ENCODE measurements at places on chromosomes 1 and 21.

DNA sequence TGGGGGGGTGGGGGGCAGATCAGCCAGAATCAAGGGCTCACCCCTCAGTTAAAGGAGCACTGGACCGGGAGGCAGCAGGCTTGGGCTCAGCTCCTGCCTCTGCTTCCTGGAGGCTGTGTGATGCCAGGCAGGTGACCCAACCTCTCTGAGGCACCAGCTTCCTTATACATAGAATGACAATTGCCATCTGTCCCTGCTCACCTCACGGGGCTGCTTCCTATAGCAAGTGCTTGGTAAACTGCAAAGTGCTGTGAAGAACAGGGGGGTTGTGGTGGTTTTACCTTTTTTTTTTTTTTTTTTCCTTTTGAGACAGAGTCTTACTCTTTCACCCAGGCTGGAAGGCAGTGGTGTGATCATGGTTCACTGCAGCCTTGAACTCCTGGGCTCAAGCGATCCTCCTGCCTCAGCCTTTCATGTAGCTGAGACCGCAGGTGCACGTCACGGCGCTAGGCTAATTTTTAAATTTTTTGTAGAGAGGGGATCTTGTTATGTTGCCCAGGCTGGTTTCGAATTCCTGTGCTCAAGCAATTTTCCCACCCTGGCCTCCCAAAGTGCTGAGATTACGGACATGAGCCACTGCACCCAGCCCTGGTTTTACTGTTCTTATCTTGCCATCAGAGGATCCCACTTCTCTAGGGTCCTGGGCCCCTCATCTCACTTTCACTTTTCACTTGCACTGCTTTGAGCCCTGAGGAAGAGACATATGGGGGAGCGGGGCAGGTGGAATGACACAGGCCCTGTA, 11.6 kb downstream of the KCNQ4 start:
- DNase-seq: no peak

GRCh38 chr1:96236156-96236739, 485.3 kb upstream of the PTBP2 start:
- DNase-seq: peak; percentile 42

DNA sequence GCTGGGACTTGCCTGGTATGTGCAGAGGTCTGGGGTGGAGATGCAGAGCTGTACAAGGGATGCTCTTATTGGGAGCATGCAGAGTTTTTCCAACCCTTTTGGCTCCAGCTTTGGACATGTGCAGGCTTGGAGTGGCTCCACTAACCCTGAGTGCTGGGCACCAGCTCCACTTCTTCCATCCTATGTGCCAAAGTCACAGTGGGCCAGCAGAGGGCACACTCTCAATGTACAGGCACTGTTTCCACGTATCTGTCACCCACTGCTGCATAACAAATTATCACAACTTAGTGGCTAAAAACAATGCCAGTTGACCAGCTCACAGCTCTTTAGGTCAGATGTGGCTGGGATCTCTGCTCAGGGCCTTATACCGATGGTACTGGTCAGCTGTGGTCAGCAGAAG, 631.8 kb downstream of the AJAP1 start:
- DNase-seq: no peak

GRCh38 chr1:38003261-38004250, 1.8 kb downstream of the FHL3 start:
- no peak for DNase-seq

- peak; percentile 68 for DNase-seq
These were observed 64.3 kb upstream of the HOOK1 start for GRCh38 chr1:59750328-59751003.

DNA sequence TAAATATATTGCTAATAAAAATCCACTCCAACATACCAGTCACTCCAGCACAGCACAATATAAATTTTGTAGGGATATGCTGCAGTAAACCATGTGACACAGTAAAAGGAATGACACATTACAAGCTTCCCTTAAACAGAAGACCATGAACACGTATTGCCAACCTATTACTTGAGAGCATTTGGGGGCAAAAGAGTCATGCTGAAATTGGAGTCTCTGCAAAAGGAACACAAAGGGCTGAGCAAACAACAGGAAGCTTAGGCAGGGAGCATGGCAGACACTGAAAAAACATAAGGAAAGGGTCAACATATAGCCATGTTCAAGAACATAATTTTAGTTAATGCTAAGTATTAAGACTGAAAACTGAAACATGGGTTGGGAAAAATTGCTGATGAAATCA, 214.5 kb downstream of the SMYD3 start:
- DNase-seq: no peak

DNA sequence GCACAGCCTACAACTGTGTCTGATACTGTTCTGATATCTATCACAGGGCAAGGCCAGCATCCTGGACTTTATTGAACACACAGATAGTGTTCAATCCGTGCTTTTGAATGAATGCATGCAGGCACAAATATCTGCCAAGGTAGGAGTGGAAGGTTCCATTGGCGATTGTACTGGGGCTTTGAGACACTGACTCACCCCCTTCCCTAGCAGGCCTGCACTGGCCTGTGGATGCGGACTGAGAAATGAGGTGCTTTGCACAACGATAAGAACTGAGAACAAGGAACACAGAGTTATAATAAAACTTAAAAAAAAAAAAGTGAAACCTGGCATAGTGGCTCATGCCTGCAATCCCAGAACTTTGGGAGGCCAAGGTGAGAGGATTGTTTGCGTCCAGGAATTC, 62.4 kb upstream of the NGF start:
- no peak for DNase-seq

DNA sequence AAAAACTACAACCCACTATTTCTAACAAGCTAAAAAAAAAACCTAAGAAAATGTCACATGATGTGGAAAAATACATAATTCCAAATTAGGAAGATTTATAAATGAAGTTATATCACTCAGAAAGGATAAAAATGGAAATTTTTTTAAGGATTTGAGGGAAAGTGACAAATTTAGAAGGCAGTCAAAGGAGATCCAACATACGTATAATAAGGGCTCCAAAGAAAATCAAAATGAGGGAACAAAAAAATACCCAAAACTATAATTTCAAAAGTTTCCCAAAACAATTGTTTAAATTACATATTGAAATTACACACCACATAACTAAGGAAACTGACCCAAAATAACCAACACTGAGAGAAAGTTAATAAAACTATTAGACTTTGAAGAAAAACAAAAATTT, 381.1 kb upstream of the KAZN start:
- DNase-seq: no peak

- no peak for DNase-seq
These were observed 79.6 kb upstream of the AK4 start for GRCh38 chr1:65068202-65069010.

- DNase-seq: no peak
These were observed 34.2 kb downstream of the SYNJ1 start for GRCh38 chr21:32693581-32693980.

- DNase-seq: no peak
These were observed 6.4 kb downstream of the GABRD start for GRCh38 chr1:2025491-2025981.

DNA sequence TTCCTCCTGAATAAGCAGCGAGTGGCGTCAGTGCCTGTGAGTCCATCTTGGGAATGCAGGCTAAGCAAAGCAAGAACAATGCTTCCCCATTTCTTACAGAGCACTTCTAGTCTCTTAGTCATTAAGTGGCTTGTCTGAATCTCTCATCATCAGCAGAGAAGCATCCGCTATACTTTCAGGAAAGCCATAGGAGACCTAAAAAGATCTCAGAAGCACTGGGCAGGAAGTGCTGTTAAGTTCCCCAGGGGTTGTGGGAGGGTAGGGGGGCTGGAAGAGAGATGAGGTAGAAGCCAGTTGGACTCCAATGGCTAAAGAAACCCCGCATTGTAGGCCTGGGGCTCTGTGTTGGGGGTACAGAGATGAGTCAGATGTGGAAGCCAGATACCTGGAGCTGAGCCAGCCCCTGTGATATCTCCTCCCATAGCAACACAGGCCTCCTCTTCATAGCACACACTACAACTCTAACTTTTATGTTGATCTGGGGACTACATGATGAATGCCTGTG, 44.9 kb downstream of the SYT6 start:
- DNase-seq: no peak

DNA sequence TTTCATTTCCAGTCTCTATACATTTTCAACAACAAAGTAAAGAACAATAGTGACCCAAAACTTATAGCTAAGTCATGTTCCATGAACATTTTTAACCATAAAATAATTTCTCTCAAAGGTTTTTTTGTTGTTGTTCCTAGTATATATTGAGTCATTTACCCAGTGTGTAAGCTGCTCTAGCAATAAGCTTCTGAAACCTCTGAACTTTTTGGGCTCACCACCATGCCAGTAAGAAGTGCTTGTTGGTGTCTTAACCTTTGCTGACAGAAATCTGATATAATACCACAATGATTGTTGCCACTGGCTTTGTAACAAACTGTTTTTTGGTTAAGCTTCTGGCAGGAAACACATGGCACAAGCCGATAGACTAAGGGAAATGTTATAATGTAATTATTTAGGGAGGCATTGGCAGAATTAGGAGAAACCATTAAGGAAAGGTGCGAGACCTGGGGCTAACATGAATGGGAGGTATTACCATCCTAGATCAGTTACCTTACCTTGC, 52.6 kb upstream of the UBE2U start:
- no peak for DNase-seq

- no peak for DNase-seq
These were observed 3.7 kb downstream of the SLC45A3 start for GRCh38 chr1:205676597-205676996.

DNA sequence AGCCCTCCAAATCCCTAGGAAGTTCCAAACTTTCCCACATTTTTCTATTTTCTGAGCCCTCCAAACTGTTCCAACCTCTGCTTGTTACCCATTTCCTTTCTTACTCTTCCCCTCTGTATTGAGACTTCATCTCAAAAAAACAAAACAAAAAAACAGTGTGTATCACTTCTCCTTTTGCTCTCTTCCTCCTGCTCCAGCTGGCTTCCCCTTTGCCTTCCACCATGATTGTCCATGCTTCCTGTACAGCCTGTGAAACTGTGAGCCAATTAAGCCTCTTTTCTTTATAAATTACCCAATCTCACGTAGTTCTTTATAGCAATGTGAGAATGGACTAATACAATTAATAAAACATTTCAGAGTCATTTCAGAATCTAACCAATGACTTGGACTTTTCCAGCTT, 69.6 kb upstream of the KRTAP19-8 start:
- no peak for DNase-seq

DNA sequence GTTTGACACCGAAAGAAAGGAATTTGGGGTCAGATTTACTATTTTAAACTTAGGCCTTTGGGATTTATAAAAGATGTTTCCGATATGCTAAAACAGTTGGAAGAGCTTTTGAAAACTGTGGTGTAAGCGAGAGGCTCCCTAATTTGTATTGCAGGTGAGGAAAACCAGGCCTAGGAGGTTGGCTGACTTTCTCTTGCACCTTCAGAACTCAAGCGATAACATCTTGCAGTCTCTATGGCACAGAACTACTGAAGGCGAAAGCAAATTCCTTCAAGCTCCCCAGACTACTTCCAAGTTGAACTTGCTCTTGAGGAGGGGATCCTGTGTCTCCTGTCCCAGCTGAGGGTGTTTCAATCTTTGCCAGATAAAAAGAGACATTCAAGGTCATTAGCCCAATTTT, 685.7 kb downstream of the ADGRL2 start:
- DNase-seq: no peak

DNA sequence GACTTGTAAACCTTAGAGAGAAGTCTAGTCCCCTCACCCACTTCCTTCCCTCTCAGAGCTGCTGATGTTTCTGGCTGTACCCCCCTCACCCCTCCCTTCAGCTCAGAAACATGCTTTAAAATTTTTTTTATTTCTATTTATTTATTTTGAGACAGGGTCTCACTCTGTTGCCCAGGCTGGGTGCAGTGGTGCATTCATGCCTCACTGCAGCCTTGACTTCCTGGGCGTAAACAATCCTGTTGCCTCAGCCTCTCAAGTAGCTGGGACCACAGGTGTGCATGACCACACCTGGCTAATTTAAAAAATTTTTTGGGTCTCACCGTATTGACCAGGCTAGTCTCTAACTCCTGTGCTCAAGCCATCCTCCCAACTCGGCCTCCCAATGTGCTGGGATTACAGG, 2.9 kb upstream of the WNT2B start:
- no peak for DNase-seq

- DNase-seq: no peak
These were observed 3.1 kb upstream of the EVA1B start for GRCh38 chr1:36326499-36326898.
